ENCODE measurements at places on chromosomes 3 and 15.

GRCh38 chr15:73424506-73424905 is 18.5 kb upstream of the REC114 start:
- DNase-seq, result no peak

- no peak for DNase-seq
These were observed 3.6 kb upstream of the MYH15 start for GRCh38 chr3:108513961-108514360.

DNA sequence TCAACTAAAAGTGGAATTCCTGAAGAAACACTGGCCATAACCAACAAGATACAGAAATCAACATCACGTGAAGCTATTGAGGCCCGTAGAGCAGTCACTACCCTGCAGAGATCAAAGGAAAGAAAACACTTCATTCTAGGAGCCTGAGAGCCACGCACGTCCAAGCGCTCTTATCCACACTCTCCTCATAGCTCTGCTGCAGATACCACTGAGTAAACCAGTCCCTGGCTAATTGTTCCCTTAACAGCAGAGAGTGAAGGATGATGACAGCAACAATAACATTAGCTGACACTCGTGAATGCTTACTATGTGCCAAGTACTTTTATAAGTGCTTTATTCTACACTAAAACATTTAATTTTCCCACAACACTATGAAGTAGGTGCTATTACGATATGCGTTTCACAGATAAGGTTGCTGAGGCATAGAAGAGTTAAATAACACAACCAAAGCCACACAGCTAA is 271.0 kb upstream of the GADL1 start:
- DNase-seq, result peak; percentile 46

GRCh38 chr15:91072161-91072560 is 27.9 kb upstream of the SV2B start:
- DNase-seq, result no peak

- no peak for DNase-seq
These were observed 429.5 kb downstream of the NAALADL2 start for GRCh38 chr3:175288621-175289020.

DNA sequence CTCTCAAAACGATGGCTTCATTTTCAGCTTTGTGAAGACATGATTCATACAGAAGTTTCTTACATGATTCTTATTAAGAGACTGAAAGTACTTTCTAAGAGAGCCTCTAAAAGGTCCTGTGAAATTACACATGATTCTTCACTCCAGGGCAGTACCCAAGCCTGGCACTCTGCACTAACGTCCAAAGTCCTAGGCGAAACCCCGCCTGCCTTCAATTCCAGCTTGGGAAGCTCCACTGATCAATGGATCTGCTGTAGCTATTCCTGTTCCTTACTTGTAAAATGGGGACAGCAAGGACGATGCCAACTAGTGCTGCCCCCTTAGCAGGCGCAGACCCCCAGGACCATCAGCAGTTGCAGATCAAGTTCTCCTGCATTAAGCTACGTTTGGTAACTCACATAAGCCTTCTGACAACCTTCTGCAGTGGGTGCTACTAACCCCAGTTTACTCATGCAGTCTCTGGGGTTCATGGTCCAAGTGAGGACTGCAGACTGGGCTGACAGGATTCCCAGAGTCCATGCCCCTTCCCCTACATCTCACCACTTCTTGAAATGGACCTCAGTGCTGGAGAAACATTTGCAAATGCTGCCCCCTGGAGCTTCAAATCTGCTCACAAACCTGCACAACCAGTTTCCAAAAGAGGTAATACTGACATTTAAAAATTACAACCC is 10.6 kb downstream of the CHCHD4 start:
- DNase-seq, result no peak

DNA sequence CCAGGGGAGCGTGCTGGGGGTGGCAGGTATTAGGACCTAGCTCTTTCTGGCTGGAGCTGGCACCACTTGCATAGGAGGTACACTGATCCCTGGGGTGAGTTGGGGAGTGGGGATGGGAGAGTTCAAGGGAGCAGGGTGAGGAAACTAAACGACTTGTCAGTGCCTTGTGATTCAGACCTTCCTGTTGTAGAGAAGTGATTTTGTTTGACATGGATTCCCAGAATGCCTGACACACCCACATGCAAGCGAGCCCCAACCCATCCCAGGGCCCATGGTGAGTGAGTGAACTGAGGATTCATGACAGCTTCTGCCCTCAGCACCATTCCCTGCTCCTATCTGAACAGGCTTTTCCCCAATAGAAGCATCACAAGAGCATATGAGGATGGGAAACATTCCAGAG is 15.6 kb upstream of the UBE2Q2 start:
- DNase-seq, result no peak

GRCh38 chr3:4948395-4948794 is 30.8 kb upstream of the BHLHE40 start:
- DNase-seq, result no peak

GRCh38 chr3:193824365-193824764 is 231.4 kb downstream of the OPA1 start:
- no peak for DNase-seq

DNA sequence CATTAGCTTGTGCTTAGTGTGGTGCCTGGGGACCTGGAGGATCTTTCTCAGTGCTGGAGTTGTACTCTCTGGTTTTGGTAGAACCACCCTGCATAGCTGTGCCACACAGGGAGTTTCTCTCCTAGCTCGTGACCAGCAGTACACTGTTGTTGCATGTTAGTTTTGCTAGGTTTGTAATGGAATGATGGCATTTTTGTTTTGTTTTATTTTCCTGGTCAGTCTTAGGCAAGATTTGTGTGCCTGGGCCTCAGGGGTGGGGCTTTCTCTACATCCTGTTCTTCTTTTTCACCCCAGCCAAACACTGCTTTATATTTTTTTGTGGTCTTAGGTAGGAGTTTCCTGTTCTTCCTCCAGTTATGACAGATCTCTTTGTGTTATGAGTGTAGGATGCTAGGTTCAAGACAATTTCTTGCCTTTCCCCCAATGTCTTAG is 534.5 kb upstream of the KCNMB2 start:
- DNase-seq, result no peak

- DNase-seq, result no peak
These were observed 100.1 kb downstream of the TPRA1 start for GRCh38 chr3:127490271-127491023.

GRCh38 chr15:70569714-70570231 is 193.6 kb downstream of the UACA start:
- no peak for DNase-seq

- DNase-seq, result no peak
These were observed 14.1 kb downstream of the ANKRD34C start for GRCh38 chr15:79296583-79296982.

DNA sequence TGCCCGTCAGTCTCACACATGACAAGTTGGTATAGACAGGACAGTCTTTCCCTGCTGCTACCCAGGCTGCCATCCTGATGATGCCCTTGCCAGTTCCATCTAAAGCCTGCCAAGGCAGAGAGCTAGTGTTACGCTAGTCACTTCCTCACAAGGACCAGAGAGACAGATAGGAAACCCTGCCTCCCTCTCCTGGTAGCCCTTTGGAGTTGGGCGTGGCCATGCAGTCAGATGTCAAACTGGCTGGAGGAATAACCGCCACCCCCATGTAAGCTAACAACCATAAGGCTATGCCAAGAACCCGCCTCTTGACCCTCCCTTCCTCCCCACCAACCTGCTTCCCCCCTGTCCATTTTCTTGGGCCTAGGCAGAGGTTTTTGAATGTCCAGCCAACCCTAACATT is 2.8 kb downstream of the TMEM115 start:
- no peak for DNase-seq

DNA sequence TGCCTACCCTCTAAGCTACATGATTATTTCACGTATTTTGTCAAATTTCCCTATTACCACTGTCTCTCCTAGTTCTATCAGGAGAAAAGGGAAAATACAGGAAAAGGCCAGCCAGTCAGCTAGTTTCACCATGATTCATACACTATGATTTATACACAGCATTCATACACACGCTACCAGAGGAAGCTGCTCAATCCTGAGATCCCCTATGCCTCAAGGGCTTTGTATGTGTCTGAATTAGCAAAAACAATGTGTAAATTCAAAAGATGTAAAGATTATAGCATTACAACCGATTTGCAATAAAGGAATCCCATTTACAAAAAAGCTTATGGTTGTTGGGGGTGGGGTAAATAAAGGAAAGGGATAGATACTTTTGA is 3.1 kb upstream of the ACKR4 start:
- DNase-seq, result no peak

- DNase-seq, result no peak
These were observed 42.4 kb upstream of the ETV5 start for GRCh38 chr3:186151077-186151971.

GRCh38 chr3:187211532-187212195 is 14.4 kb downstream of the RTP1 start:
- DNase-seq, result no peak

DNA sequence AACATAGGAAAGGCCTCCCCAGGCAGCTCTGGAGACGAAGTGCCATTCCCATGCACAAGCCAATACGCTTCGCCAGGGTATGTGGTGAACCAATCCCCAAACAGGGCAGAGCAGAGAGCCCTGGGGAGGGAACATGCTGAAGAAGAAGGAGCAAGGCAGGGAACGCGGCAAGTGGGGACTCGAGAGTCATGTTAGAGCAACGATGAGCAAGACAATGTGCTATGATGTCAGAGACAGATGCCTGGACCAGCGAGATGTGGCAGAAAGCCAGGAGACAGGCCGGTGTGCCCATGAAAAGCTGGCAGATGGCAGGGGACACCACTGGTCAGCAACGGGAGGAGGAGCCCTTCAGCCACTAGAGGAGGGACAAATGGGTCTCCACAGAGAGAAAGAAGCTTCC is 39.6 kb downstream of the NIPA2 start:
- no peak for DNase-seq

GRCh38 chr3:105747060-105747541 is 121.7 kb downstream of the CBLB start:
- no peak for DNase-seq

DNA sequence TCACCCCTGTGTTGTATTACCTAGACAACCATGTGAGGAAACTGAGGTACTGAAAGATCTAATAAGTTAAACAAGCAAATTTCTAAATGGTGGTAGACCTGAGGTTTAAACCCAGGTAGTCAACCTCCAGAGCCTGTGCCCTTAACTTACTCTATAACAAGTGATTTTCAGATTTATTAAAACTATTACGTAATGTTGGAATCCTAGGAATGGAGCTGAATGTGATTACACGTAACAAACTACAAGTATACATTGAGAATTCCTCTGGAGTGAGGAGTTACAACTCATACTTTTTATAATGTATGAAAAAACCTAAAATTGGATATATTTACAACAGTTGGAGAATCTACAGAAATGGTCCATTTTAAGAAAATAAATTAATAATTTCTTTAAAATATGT is 18.0 kb downstream of the FAM98B start:
- no peak for DNase-seq

All from NCI-H1092 (cell line).